ENCODE measurements at places on chromosomes 3 and 15. TPM values are rescaled to one million over a fixed set of nuclear protein-coding genes. Genes with fewer than 3 reads are reported as not detected.

GRCh38 chr3:129312021-129312639, 33.5 kb downstream of the HMCES start:
- DNase-seq, result no peak

AP4E1 gene
- total RNA-seq, result 10.2 TPM

GRCh38 chr3:171976526-171976925, 62.9 kb upstream of the FNDC3B start:
- no peak for DNase-seq

DNA sequence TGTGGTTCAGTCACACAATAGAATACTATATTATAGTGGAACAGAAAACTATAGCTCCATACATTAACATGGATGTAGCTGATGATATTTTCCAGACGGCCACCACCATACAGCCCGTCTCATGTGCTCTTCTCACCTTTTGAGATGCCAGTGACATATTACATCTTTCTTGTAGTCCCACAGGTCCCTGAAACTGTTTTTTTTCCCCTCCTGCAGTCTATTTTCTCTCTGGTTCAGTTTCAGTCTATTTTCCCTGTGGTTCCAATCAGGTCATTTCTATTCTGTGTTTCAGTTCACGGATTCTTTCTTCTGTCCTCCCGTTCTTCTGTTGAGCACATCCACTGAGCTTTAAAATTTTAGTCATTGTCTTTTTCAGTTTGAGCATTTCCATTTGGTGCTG, 72.2 kb downstream of the PPCDC start:
- no peak for DNase-seq

LMAN1L gene
- not detected for total RNA-seq

DNA sequence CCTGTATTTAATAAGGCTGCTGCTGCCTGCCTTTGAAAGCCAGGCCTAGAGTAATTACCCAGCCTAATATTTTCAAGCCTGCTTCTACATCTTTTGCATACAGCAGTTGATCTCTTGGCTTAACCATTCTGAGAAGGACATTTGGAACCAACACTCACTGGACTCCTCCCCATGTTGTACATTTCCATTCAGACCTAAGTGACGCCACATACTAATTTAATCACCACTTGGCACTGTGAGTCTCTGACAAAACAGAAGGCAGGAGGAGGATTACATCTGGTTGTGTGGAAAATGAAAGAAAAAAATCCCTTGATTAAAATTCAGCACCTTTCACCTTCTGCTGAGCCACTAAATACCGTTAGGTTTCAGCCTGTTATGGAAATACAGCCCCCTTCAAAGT, 102.2 kb upstream of the ARRDC4 start:
- no peak for DNase-seq

Data from tibial nerve (tissue), 4 donors.